KBM-7 (cell line): ENCODE measurements at places on chromosomes 13 and 19.

DNA sequence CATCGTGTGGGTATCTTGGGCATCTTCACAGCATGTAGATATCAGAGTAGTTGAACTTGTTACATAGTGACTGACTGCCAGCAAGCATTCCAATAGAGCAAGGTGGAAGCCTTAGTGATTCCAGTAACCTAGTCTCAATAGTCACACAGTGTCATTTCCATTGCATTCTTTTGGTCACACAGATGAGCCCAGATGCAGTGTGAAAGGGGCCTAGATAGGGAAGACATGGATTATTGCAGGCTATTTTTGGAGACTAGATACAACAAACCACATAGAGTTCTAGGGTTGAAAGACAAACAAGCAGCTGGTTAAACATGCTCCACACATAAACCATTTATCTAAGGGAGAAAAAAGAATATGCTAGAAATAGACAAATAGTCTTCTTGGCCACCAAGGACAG lies 553.5 kb downstream of the DCT start:
- DNase-seq = no peak

- DNase-seq = no peak
These were observed 52.6 kb downstream of the MAP4K1 start for GRCh38 chr19:38564981-38565690.

GRCh38 chr13:28685892-28686291 lies 27.0 kb downstream of the POMP start:
- DNase-seq = peak; percentile 25

GRCh38 chr19:16861011-16861410 lies 27.8 kb upstream of the F2RL3 start:
- DNase-seq = no peak

GRCh38 chr19:50718255-50719118 lies 1.1 kb downstream of the SHANK1 start:
- no peak for DNase-seq

- DNase-seq = no peak
These were observed 65.4 kb downstream of the KL start for GRCh38 chr13:33081666-33082065.

DNA sequence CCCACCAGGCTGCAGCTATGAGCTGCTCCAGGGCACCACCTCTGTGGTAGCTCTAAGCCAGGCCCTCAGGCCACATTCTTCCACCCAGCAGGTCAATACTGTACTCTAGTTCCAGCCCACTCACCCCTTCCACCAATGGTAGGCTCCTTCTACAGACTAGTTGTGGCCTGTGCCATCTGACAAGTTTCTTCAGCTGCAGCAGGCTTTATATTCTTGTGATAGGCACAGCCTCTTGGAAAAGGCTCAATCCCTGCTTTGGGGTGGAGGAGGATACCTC lies 8.5 kb downstream of the MICU2 start:
- no peak for DNase-seq

- no peak for DNase-seq
These were observed 5.5 kb upstream of the PTGER1 start for GRCh38 chr19:14480700-14481079.

- DNase-seq = no peak
These were observed 3.3 kb upstream of the KLK11 start for GRCh38 chr19:51029718-51030117.

DNA sequence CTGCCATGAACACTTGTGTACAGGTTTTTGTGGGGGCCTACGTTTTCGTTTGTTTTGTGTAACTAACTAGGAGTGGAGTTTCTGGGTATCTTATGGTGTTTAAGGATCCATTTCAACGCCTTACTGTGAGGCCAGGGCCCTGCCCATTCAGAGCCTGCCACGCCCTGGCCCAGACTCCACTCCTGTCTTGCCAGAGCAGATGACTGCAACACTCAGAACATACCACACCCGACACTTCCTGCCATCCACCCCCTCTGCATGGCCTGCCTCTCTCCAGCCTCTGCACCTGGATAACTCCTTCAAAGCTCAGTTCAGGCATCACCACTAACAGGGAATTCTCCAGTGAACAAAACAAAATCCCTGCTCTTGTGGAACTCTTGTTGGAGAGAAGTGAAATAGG lies 43.2 kb downstream of the RGCC start:
- DNase-seq = no peak

- no peak for DNase-seq
These were observed 5.7 kb upstream of the FOXO1 start for GRCh38 chr13:40671956-40672764.

DNA sequence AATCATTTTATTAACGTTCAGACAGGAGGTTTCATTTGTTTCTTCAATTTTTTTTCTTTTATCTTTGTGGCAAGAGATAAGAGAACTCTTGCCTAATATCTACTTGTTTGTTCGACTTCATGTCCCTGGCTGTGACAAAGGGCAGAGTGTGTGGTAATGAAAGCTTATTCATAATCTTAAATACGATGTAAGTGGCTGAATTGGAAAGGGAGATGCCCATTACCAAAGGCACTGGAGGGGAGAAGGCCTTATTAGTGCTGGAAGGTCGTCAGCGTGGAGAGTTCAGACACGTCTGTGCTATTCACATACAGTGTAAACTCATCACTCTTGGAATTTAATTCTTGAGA lies 54.0 kb downstream of the RFC3 start:
- no peak for DNase-seq

DNA sequence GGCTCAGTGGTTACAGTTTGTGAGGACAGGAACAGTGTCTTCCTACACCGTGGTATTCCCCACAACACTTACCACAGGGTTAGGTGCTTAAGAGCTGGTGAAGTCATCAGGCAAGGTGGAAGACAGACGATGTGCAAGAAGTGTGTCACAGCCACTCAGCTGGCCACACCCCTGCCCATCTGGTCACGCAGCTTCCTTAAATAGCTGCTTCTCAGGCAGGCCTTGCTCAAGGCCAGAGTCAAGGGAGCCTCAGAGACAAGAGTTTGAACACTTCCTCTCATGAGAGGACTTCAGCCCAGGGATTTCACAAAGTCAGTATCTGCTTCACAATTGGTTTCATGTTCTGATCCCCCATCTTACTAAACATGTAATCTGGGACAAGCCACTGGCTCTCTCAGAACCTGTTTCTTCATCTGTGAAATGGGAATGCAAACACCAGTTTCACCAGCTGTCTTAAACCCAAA lies 80.3 kb upstream of the FRY start:
- DNase-seq = peak; percentile 82

GRCh38 chr19:34408411-34408810 lies 4.2 kb downstream of the PDCD2L start:
- no peak for DNase-seq

DNA sequence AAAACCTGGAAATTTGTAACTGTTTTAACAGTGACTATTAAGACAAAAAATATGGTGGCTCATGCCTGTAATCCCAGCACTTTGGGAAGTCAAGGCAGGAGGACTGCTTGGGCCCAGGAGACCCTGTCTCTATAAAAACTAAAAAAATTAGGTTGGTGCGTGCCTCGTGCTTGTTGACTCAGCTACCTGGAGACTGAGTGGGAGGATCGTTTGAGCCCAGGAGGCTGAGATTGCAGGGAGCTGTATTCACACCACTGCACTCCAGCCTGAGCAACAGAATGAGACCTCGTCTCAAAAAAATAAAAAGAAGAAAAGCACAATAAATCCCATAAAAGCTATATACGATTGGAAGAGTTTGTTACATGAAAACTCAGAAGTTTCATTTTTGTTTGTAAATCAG lies 23.7 kb downstream of the KLF5 start:
- DNase-seq = no peak

GRCh38 chr19:49425922-49426592 lies 869 bp downstream of the GFY start:
- peak; percentile 51 for DNase-seq

DNA sequence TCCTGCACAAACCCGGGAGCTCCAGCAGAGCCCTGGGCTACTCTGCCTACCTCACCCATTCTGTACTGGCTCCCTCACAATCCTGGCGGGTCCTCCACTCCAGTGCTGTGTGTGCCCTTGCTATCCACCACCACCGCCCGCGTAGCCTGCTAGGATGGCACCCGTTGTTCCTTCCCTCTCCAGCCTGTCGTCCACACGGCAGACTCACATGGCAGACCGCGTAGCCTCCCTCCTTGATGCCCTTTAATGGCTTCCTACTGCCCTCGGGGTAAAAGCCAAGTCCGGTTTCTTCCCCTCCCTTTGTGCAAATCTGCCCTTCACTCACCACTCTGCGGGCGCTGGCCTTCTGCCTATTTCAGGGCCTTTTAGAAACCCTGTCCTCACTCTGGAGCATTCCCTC lies 106.6 kb downstream of the RAB20 start:
- DNase-seq = no peak

DNA sequence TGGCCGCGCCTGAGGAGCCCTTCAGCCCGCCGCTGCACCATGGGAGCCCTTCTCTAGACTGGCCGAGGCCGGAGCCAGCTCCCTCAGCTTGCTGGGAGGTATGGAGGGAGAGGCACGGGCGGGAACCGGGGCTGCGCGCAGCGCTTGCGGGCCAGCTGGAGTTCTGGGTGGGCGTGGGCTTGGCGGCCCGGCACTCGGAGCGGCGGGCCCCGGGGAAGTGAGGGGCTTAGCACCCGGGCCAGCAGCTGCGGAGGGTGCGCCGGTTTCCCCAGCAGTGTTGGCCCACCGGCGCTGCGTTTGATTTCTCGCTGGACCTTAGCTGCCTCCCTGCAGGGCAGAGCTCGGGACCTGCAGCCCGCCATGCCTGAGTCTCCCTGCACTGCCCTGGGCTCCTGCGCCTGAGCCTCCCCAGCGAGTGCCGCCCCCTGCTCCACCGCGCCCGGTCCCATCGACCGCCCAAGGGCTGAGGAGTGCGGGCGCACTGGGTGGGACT lies 1890.0 kb upstream of the PCDH20 start:
- no peak for DNase-seq

- DNase-seq = no peak
These were observed 698.0 kb downstream of the PCDH9 start for GRCh38 chr13:66532146-66532545.

DNA sequence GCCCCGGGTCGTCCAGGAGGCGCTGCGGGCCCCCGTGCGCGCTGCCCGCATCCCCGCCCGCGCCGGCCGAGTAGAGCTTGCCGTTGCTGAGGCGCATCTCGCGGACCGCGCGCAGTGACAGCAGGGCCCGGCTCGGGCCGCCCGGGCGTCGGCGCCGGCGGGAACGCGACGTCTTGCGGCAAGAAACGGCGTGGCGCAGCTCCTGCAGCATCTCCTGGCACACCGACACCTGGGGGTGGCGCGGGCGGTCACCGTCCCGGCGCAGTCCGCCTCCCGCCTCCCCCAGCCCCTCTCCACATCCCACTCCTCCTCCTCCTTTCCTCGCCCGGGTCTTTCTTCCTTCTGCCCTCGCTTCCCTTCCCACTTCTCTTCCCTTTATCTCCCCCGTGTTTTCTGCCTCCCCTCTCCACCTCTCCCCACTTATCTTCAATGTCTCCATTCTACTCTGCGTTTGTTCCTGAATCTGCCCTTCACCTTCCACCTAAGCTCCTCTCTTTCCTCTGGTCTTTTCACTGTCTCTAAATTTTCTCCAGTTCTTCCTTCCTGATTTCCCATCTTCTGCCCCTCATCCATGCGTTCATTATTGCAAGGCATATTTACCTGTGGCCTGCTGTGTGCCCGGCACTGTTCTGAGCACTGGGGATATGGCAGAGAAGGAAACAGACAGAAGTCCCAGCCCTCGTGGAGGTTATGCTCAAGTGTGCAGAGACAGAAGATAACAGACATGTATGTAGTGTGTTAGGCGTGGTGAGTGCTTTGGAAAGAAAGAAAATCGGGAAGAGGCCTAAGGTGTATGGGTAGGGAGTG lies 5.2 kb upstream of the ATP1A3 start:
- DNase-seq = no peak

GRCh38 chr13:80012251-80012650 lies 328.7 kb downstream of the SPRY2 start:
- peak; percentile 12 for DNase-seq

GRCh38 chr13:95411428-95412040 lies 110.3 kb upstream of the ABCC4 start:
- no peak for DNase-seq

DNA sequence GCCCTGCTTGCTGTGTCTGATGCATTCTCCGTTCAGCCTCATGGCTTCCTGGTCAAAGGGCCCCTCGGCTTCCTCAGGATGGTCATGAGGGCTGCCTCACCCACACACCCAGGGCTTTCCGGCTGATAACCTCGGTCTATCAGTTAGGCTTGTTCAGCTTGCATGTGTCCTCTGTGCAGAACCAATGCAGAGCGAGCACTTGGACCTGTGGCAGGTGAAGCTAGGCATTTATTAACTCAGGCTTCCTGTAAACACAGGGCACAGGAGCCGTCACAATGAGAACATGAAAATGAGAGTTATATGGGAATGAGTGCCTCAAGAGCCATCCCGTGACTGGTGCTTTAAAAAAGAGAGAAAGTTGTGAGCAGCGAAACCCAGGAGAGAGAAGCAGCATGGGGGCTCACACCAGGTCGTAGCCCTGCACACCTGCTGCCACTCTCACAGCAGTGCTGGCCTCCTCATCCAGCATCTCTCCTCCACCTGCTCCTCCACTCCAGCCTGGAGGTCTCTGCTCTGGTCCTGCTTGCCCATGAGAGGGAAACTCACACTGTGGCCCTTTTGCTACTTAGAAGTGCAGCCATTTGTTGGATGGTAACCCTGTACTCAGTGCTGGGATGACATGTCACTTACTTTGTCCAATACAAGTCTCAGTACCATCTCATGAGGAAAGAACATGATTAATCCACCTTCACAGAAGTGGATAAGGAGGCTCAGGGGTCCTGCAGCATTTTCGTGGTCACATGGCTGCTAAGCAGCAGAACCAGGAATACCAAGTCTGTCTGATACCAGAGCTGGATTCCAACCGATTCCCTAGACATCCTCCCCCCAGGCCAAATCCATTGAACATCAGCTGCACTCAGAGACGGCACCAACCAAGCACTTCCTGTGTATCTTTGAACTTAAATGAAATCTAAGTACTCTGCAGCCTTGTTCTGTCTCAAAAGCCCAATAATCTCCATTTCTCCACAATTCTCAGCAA lies 50.5 kb upstream of the IRS2 start:
- no peak for DNase-seq

DNA sequence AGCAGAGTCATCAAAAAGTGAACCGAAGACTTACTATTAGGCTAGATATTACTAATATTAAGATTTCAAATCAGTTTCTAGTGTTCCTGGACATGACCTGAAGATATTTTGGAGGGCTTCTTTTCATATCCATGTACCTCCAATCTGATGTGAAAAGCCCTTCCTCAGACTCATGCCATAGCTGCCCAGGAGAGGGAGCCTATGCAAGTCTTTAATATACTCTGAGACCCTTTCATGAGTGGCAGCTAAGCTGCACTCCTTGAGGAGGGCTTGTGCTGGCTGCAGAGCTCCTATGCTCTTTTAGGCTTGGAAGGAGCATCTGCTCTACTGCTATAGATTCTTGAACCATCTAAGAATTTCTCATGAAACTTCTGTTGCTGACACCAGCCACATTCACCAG lies 715.3 kb downstream of the OLFM4 start:
- no peak for DNase-seq

DNA sequence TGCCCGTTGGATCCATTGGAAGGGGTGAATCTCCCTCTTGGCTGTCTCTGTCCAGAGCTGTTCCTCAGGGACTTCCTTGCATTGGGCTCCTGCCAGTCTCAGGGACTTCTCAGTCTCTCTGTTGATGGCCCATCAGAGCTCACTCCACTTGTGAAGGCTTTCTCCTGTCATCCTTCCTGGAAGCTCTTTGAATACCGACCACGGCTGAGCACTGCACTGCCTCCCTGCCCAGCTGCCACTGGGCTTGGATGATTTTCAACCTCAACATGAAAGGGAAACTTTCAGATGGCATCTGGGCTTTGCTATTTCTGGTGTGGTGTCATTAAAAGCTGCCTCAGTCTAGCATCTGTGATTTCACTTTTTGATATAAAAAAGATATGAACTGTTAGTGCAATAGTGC lies 66.1 kb upstream of the ANKRD10 start:
- DNase-seq = no peak
